Activated naive CD8-positive, alpha-beta T cell treated with anti-CD3 and anti-CD28 coated beads for 36 hours (primary cell): ENCODE measurements at places on chromosomes 4 and X. TPM values are rescaled to one million over a fixed set of nuclear protein-coding genes. Genes with fewer than 3 reads are reported as not detected.

Gene ZNF185
- 1.3 TPM for total RNA-seq

Gene GLRB
- total RNA-seq = not detected

Gene PPID
- total RNA-seq = 70.8 TPM

GRCh38 chr4:38177641-38178391, 217.6 kb downstream of the PTTG2 start:
- peak; percentile 45 for DNase-seq

DNA sequence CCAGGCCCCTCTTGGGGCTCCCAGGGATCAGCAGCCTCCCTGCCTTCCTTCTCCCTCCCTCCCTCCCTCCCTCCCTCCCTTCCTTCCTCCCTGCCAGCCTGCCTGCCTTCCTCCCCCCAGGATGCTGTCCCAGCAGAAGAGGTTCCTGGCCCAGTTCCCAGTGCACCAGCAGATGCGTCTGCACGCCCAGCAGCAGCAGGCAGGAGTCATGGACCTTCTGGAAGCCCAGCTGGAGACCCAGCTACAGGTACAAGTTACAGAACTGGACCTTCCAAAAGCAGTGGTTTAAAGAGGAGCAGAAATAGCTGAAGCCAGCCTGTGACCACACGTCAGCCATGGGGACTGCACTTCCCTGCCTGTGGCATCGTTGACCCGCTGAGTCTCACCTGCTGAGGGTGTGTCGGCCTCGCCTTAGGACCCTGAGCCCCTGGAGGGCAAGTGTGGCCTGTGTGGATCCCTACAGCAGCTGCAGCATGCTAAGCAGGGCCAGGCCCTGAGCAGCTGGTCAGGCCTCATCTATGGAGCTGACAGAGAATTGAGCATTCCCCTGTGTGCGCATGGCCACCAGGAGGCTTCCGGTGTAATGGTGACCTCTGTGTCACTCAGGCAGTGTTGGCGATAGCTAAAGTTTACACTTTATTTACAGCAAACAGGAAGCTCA, 84.7 kb downstream of the CRMP1 start:
- DNase-seq = no peak
